ENCODE measurements at places on chromosomes 6 and 20. TPM values are rescaled to one million over a fixed set of nuclear protein-coding genes. Genes with fewer than 3 reads are reported as not detected.

The NHLRC1 gene
- total RNA-seq = 1.2 TPM

The CALHM4 gene
- total RNA-seq = 0.79 TPM

- DNase-seq = no peak
Observed at GRCh38 chr20:17759449-17759848, 59.7 kb downstream of the BANF2 start.

DNA sequence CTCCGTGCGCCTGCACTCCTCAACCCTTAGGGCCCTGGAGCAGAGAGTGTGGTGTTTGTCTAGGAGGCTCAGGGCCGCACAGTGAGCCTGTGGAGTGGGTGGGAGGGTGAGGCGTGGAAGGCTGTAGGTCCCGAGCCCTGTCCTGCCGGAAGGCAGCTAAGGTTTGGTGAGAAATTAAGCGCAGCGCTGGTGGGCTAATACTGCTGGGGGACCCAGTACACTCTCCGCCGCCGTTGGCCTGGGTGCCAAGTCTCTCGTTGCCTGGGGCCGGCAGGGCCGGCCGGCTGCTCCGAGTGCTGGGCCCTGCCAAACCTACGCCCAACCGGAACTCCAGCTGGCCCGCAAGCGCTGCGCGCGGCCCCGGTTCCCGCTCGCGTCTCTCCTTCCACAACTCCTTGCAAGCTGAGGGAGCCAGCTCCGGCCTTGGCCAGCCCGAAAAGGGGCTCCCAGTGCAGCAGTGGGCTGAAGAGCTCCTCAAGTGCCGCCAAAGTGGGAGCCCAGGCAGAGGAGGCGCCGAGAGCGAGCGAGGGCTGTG is 40.4 kb upstream of the MCUR1 start:
- no peak for DNase-seq

DNA sequence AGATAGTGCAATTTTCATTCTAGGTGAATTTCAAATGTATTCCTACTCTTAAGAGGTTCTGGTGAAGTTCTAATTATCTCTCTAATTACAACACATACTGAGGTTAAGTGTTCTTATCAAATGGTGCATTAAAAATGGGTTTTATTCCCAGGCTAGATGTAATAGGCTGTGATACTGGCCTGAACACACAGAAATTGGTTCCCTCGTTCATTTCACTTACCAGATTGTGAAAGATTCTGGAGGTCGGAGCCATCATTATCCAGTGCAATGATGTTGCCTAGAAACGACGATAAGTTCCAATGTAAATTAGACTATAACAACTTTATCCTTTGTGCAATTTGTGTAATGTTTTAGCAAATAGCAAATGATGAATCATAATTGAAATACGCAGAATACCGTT is 172.6 kb upstream of the SOX4 start:
- DNase-seq = no peak

- DNase-seq = peak; percentile 25
Observed at GRCh38 chr6:170022827-170023619, 267.9 kb downstream of the DLL1 start.

GRCh38 chr20:58891086-58891717 is 38.7 kb downstream of the GNAS start:
- DNase-seq = no peak

DNA sequence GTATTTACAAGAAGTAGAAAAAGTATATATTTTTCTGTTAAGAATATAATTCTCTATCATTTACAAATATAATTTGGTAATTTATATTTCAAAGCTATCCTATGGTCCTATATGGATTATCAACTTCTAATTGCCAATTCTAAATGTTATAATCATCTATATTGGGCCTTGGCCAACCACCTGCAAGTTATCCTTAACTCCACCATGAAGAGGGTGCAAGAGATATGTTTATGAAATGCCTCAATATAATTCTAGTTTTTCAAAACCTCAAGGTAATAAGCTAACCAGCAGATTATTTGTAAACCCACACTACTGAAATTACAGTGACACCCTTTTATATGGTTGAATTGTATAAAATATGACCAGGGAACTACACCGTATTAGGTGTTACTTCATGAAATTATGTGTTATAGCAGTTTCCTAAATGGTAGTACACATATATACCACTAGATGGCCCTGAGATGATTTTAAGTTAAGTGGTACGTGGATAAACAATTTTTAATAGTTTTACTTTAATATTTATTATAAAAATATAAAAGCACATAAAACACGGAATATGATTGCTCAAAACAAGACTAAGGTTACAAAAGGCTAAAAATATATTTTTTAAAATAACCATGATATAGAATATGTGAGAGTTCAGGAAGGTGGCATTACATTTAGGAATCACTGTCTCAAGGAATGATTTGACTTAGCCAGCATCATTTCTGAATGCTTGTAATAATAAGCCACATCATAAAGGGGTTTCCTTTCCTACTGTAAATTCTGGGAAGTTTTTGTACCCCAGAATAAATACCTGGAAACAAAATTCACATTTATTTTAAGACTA is 9.8 kb upstream of the PNISR start:
- no peak for DNase-seq

GRCh38 chr6:152293404-152293803 is 343.8 kb downstream of the SYNE1 start:
- DNase-seq = no peak

- DNase-seq = no peak
Observed at GRCh38 chr6:108846628-108847027, 1.6 kb upstream of the ARMC2 start.

Data from skin of body (tissue), 3 donors.